ENCODE measurements at places on chromosomes 1 and 21. TPM values are rescaled to one million over a fixed set of nuclear protein-coding genes. Genes with fewer than 3 reads are reported as not detected.

Gene UMODL1
- total RNA-seq: not detected

- no peak for DNase-seq
Measured at GRCh38 chr1:26949926-26950319, 10.3 kb downstream of the KDF1 start.

Gene NID1
- total RNA-seq: 87.0 TPM

DNA sequence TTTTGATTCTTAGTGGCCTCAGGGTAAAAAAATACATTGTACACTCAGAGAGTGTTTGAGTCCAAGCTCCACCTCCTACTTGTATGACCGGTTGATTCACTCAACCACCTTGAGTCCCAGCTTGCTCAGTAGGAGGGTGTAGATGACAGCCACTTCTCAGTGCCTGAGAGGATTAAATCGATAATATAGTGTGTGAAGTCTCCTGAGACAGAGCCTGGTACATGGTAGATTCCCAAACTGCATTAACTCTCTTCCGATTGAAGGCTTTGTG lies 38.4 kb downstream of the NCMAP start:
- no peak for DNase-seq

DNA sequence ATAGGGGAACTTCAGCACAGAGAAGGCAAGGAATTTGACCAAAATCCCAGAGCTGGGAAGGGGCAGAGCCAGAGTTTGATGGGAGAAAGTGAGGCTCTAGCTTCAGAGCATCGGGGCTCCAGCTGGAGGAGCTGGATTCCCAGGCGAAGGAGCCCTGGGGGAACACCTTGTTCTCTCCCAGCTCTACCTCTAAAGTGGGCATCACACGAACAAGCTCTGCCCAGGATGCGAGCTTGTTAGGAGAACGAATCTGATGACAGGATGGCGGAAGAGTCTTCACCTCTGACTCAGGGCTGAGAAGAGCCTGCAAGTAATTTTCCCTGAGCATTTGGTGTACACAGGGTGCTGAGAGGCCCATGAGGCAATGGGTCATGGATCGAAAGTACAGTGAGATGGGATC lies 22.0 kb downstream of the TNNT2 start:
- DNase-seq: no peak

DNA sequence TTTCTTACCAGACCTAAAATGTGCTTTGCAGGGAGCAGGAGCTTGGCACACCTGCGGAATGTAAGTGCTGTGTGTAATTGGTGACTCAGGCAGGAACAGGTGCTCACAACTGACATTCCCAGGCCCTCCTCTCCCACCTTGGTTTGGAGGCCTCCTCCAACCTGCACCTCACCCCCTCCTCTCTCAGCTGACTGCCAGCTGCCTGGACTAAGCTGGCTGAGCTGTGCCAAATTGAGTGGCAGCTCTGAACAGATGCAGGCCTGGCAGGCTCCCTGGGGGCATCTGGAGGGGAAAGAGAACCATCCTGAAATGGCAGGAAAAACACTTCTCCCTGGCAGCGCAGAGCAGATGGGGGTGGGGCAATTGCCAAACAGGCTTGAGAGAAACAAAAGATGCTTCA lies 91.7 kb upstream of the PGBD5 start:
- no peak for DNase-seq

Gene OR2T1
- not detected for total RNA-seq

Gene HMGCS2
- not detected for total RNA-seq
